Islet precursor cell (in vitro differentiated cells): ENCODE measurements at places on chromosomes 2 and 18.

DNA sequence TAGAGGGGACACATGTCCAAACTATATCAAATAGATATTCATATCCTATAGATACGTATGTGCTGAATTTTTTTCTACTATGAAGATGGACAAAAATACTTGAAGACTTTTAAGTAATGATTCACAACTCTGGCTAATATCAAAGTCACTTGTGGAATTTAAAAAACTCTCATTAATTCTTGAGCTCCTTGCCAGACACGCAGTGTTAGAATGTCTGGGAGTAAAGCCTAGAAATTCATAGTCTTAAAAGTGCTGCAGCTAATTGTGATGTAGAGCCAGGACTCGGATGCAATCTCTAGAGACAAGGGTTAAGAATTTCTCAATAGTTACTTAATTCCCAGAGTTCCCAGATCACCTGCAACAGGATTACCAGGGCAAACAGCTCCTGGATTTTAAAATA is 107.4 kb downstream of the ARL6IP6 start:
- DNase-seq: no peak

GRCh38 chr2:99615247-99615771 is 125.5 kb upstream of the REV1 start:
- no peak for DNase-seq

DNA sequence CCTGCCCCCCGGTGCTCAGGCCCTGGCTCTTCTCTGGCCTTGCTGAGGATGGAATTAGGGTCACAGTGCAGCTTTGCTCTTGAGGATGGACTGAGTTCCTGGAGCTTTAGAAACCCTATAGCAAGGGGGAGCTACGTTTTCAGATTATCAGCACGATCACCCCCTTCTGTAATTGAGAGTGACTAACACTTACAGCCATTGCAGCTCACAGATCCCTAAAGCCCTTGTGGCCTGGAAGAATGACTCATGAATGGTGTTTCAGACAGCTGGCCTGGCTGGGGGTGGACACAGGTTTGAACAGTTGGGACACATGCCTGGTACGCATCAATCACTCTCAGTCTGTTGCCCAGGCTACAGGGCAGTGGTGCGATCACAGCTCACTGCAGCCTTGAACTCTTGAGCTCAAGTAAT is 79.7 kb upstream of the IGFBP5 start:
- DNase-seq: peak; percentile 99

- DNase-seq: no peak
Measured at GRCh38 chr2:64447317-64448040, 6.5 kb upstream of the LGALSL start.

DNA sequence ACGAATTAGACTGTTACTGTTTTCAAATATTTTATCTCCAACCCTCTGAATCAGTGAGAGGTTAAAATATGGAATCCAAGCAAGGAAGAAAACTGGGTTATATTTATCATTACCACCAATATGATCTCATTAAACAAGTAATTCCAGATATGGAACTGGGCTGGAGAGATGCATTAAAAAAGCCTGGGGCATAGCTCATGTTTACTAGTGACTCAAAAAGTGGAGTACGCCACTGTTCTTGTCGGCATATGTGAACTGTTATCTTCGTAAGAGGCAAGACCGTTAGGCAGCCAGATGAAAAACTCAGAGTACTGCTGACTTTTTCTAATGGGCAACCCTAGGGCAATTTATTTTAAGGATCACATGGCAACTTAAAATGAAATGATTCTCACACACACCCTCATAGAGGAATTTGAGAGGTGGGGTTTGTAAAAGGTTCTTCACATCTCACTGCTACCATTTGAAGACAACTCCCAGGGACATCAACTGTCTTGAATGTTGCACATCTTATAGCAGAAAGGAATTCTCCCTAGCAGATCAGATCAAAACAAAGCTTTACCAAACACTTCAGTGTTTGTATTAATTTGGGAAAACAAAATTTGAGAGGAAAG is 105.2 kb upstream of the TFCP2L1 start:
- no peak for DNase-seq

GRCh38 chr2:116160657-116161056 is 1653.8 kb upstream of the DDX18 start:
- DNase-seq: no peak

DNA sequence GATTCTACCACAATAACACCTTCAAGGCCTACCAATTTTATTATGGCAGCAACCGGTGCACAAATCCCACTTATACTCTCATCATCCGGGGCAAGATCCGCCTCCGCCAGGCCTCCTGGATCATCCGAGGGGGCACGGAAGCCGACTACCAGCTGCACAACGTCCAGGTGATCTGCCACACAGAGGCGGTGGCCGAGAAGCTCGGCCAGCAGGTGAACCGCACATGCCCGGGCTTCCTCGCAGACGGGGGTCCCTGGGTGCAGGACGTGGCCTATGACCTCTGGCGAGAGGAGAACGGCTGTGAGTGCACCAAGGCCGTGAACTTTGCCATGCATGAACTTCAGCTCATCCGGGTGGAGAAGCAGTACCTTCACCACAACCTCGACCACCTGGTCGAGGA is 17.1 kb downstream of the APCDD1 start:
- no peak for DNase-seq

GRCh38 chr18:9726175-9726574 is 18.1 kb downstream of the RAB31 start:
- DNase-seq: peak; percentile 22

DNA sequence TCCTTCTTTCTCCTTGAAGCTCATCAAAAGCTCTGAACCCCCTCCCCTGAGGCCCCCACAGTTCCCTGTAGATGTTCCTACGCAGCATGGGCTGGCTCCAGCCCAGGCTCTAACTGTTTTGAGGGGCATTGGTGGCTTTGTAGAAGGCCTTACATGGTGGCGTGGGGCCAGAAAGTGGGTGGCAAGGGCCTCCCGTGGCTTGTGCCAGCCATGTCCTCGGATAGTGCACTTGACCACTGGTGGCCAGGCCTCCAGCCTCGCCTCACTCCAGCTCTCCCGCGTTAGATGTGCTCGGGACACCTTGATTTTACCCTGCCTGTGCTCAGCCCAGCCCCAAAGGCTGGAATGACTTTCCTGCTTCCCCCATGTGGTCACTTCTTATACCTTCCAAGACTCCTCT is 92.9 kb downstream of the TWIST2 start:
- no peak for DNase-seq

- DNase-seq: no peak
Measured at GRCh38 chr2:171670655-171671054, 16.6 kb upstream of the DYNC1I2 start.

- DNase-seq: no peak
Measured at GRCh38 chr2:10552871-10553245, 104.7 kb upstream of the ODC1 start.

DNA sequence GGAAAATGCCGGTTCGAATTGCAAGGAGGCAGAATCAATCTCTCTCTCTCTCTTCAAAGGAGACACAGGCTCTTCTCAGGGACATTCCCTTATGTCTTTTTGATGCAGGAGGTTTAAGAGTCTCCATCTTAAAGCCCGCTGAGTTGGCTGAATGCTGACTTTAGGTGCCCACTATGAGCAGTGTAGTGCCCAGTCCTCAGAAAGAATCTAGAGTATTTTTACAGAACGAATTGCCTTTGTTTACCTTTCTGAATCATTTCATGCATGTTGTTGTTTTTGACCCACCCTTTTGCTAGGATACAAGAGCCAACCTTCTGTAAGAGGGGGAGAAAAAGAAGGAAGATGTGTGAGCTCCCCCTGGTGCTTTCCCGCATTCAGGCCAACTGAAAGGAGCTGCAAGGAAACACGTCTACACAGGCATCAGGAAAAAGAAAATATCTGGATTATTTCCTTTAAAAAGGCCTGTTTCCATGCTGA is 193.5 kb upstream of the TCF4 start:
- DNase-seq: peak; percentile 85

DNA sequence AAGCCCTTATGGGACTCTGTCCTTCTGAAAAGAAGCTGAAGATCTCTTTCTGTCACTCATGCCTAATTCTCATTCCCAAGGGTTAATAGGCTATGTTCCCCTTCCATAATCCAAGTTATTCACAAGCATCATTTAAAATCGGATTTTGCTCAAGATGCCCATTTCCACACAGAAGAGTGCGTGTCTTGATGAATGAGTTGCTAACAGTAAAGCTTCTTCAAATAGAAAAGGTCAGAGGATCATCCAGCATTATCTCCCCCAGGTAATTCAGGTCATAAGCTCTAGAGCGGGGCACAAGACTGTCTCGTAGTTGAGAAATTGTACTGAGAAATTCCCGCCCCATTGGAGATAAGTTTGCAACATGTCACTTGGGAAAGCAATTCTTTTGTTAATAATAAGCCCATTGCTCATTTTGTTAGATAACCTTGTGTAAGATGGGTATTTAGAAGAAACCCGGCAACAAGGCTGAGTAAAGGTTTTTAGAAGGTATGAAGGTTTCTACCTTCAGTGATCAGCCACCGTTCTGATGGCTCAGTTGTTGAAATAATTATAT is 290.7 kb upstream of the EPAS1 start:
- DNase-seq: no peak

GRCh38 chr18:57697426-57697825 is 75.8 kb upstream of the NARS1 start:
- DNase-seq: peak; percentile 78
